Fibroblast of skin of right quadriceps (primary cell): ENCODE measurements at places on chromosomes 5 and 9.
A peak's percentile ranks its signal among the peaks of the same experiment; 100 is the strongest.

- no peak for DNase-seq
These were observed 82.3 kb downstream of the ANXA1 start for GRCh38 chr9:73234008-73234360.

- no peak for DNase-seq
These were observed 32.9 kb upstream of the CDK20 start for GRCh38 chr9:88007291-88007650.

DNA sequence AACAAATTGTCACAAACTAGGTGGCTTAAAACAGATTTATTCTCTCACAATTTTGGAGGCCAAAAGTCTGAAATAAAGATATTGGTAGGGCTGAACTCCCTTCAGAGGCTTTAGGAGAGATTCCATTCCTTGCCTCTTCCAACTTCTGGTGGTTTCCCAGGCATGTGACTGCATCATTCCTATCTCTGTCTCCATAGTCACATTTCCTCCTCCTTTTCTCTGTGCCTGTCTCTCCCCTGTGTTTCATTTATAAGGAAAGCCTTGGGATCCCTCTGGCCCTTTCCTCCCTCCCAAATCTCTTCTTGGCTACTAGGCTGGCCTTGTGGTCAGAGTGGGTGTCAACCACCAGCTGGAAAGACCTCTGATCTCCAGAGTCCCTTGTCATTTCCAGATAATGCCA is 78.2 kb downstream of the SNX18 start:
- DNase-seq, result peak; percentile 32

- no peak for DNase-seq
These were observed 279.0 kb upstream of the TLE4 start for GRCh38 chr9:79292731-79293280.

DNA sequence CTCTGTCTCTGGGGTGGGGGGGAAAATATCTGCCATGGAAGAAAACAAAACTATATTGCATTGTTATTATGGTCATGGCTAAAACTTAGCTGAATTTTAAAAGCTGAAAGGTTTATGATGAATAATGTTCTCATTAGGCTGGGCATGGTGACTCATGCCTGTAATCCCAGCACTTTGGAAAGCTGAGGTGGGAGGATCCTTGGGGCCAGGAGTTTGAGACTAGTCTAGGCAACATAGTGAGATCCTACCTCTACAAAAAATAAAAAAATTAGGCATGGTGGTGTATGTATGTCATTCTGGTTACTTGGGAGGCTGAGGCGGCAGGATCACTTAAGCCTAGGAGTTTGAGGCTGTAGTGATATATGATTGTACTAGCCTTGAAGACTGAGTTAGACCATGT is 44.5 kb downstream of the IPO11 start:
- peak; percentile 58 for DNase-seq
